Activated CD4-positive, alpha-beta T cell treated with anti-CD3 and anti-CD28 coated beads for 1 hour (primary cell): ENCODE measurements at places on chromosomes 6 and 20.
A peak's percentile ranks its signal among the peaks of the same experiment; 100 is the strongest.

GRCh38 chr20:43824309-43825050 is 90.2 kb upstream of the TOX2 start:
- no peak for DNase-seq

GRCh38 chr6:162532283-162533008 is 195.1 kb downstream of the PRKN start:
- no peak for DNase-seq

- DNase-seq = no peak
Measured at GRCh38 chr6:136593748-136594490, 43.7 kb upstream of the MAP7 start.

- DNase-seq = no peak
Measured at GRCh38 chr6:20723236-20723635, 189.0 kb downstream of the CDKAL1 start.

DNA sequence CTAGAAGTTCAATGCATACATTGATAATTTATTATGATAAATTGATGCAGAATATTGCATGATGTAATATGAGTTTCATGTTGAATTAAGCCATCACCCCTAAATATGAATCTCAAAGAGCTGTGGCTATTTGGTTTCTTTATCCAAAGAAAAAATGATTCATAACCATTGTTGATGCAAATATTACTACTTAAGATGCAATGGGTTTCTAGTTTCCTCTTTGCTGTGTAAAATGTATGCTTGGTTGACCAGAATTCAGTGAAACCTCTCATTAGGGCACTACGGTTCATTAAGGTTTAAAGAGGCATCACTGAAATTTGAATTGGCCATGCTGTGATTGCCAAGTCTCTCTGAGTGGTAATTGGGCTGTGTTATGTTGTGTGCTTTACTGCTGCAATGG is 492.5 kb upstream of the FLRT3 start:
- no peak for DNase-seq

DNA sequence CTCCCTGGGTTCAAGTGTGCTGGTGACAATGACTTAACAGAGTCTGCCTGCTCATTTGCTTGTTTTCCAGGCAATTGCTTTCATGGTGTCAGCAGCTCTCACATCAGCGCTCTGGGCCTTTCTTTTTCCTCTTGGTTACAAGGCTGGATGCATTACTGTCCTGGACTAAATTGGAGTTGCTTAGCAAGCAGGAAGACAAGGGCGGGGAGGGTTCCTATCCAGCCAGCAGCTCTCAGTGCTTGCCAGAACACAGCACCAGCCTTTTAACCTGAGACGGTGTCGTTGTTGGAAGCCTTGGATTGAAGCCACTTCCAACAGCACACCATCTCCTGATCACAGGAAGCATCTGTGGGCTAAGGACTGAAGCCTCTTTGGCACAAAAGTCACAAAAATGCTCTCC is 606.9 kb downstream of the CDH26 start:
- no peak for DNase-seq

- DNase-seq = no peak
Measured at GRCh38 chr6:77502981-77503380, 39.7 kb upstream of the HTR1B start.

DNA sequence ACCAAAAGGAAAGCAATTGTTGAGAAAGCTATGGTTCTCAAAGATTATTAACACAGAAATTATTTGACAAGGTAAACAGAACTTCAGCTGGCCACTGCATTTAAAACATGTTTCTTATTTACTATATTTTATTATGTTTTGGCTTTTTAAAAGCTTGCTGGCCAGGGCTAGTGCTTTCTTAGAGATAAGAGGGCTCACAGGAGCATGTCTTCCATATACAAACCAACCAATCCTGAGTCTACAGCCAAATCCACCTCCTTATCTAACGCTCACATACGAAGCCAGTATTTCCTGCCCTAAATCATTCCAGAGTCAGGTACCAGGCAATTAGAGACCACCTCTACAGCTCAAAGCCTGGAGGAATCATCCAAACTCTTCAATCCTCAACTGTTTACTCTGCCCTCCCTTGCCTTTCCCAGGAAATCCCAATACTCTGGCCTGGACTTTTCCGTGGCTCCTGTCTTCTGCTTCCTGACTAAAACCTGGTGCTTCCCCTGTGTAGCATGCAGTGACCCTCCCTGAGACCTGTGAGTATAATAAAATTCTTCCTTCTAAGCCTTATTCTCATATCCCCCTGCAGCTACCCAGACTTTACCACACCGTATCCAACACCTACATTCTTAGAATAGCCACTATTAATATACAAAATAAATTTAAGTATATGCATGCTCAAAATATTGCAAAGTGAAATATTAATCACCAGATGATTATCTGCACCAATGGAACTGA is 33.2 kb downstream of the RANBP9 start:
- DNase-seq = no peak

DNA sequence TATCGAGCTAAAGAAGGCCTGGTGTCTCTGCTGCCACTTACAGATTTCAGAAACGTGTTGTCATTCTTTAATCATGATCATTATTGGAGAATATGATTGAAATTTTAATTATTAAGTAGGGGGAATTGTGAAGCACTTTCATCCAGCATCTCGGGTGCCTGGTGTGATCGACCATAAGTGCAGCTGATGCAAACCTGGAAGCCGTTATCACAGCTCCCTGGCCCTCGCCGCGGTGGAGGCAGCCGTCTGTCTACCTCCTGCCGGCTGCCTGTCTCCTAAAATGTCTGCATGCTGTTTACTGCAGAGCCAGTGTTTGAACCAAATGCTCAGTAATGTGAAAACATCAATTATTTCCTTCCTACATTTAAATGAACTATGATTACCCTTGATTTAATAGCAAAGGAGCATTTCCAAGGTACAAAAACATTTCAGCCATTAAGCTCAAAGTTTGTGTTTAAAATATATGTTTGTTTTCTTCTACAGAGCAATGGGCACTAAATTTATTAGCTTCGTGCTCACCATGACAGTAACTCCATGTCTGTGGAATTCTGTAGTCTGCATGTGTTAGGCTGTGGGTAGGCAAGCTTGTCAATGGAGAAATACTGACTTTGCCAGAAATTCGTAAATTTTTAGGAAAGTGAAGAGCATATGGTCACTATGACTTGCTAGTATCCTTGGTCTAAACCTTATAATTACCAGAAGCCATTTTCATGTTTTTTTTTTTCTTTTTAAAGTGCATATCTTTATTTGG is 184.5 kb upstream of the AGPAT4 start:
- DNase-seq = no peak

- no peak for DNase-seq
Measured at GRCh38 chr6:128525406-128525805, 5.0 kb upstream of the PTPRK start.

DNA sequence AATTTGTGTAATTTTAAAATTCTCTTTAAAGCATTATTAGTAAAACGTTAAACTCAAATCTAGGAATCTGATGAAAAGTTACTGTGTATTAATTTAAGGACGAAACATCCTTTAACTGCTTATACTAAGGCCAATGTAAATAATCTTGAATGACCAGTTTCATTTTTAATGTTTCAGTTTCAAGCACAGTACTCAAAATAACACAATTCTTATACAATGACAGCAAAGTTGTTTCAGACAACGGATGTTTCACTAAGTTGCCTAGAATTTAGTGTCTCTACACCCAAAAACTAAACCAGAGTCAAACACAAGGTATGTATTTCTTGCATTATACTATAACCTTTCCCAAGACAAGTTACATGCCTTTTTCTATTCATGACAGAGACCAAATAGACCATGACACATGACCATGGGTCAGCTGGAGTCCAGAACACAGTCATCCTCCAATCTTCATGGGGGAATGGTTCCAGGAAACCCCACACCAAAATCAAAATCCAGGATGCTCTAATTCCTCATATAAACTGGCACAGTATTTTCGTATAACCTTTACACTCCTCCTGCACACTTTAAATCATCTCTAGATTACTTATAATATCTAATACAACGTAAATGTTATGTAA is 7.7 kb downstream of the PHIP start:
- no peak for DNase-seq

- DNase-seq = no peak
Measured at GRCh38 chr6:91667596-91667995, 1080.7 kb upstream of the MAP3K7 start.

- no peak for DNase-seq
Measured at GRCh38 chr6:68054756-68055155, 580.3 kb upstream of the ADGRB3 start.

DNA sequence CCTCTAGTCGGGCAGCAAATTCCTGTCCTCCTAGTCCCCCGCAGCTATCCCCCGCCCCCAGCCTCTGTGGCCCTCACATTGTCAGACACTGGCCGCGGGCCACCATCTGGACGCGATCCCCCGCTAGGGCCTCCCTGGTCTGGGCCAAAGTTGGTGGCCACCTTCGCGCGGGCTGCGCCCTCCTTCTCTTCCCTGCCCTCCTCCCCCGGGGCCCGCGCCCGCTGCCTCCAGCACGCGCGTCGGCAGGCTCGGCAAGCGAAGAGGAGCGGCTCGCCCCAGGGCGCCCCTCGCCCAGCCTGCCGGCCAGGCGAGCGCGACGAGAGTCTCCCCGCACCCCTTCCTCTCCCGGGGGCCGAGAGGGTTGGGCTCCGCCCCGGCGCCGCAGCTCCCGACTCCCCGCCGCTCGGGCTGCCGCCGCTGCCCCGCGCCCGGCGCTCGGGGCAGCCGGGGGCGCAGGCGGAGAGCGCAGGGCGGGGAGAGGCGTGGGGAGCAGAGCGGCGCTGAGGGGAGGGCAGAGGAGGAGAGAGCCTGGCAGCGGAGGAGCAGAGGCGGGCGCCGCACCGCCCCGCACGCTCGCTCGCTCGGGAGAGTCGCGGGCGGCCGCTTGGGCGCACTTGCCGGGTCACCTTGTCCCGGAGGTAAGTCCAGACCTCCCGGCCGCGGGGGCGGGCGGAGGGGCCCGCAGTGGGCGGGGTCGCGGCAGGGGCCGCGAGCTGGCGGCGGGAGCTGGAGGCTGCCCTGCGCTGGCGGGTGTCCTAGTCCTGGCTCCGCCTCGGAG is at the start of gene SYNDIG1:
Gene SYNDIG1 (plus strand): TSS at position 514 of the 778 bp plus-strand sequence. CDS start 73,469 bp downstream, outside the sequence.
- DNase-seq = no peak

GRCh38 chr6:15441215-15441868 is 195.5 kb downstream of the JARID2 start:
- no peak for DNase-seq

GRCh38 chr6:109055771-109056235 is 38.8 kb downstream of the SESN1 start:
- DNase-seq = no peak

- no peak for DNase-seq
Measured at GRCh38 chr20:50312682-50313521, 122.3 kb downstream of the CEBPB start.

GRCh38 chr6:227074-227782 is 65.1 kb upstream of the DUSP22 start:
- DNase-seq = no peak

DNA sequence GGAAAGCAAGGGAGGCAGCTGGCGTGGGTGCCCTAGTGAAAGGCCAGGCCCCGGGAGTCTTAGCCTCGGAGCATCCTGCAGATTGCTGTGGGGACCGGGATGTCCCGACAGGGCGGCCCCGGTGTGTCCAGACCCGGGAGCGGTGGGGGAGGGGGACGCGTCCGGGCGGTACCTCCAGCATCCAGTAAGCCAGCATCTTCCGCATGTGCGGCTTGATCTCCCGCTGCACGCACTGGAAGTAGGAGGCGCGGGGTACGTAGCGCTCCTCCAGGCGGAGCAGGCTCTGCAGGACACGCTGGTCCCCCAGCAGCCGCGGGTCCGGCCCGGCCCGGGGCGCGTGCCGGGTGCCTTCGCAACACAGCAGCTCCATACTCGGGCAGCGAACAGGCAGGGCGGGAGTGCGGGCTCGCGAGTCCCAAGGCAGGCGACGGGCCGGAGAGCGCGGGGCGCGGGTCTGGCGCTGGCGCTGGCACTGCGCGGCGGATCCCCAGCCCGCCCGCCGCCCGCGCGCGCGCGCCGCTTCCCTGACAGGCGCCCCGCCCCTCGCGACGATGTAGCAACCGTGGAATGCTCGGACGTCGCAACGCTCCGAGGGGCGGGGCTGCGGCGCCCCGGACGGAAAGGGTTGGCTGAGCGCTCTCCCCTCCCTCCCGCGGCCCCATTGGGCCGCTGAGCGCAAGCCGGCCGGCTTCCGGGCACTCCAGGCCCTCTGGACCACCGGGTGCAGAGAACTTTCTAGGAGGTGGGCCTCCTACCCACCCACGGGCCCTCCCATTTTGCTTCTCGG is at the start of gene CCND3:
Gene CCND3 (minus strand): TSS at position 529 of the 787 bp plus-strand sequence. CDS start 159 bp downstream, at position 370.
- DNase-seq = peak; percentile 71

- DNase-seq = no peak
Measured at GRCh38 chr6:64459411-64459944, 823.9 kb downstream of the PHF3 start.

- DNase-seq = no peak
Measured at GRCh38 chr6:168121303-168121665, 42.3 kb upstream of the FRMD1 start.

DNA sequence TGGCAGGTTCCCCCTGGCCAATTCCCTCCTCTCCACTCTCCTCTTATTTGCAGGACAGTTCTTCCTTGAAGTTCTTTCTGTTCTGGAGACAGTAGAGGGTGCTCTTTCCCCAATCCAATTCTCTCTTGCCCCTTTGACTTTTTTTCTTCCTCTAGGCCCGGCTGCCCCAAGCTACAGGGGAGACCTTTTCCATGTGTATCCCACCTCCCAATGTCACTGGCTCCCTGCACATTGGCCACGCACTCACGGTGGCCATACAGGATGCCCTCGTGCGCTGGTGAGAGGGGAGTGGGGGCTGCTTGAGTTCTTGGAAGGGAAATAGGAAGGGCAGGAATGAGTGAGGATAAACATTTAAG is 1.5 kb downstream of the VARS2 start:
- no peak for DNase-seq

GRCh38 chr20:60764771-60765170 is 487.3 kb upstream of the CDH4 start:
- no peak for DNase-seq

- no peak for DNase-seq
Measured at GRCh38 chr6:163405412-163406309, 8.9 kb upstream of the QKI start.

DNA sequence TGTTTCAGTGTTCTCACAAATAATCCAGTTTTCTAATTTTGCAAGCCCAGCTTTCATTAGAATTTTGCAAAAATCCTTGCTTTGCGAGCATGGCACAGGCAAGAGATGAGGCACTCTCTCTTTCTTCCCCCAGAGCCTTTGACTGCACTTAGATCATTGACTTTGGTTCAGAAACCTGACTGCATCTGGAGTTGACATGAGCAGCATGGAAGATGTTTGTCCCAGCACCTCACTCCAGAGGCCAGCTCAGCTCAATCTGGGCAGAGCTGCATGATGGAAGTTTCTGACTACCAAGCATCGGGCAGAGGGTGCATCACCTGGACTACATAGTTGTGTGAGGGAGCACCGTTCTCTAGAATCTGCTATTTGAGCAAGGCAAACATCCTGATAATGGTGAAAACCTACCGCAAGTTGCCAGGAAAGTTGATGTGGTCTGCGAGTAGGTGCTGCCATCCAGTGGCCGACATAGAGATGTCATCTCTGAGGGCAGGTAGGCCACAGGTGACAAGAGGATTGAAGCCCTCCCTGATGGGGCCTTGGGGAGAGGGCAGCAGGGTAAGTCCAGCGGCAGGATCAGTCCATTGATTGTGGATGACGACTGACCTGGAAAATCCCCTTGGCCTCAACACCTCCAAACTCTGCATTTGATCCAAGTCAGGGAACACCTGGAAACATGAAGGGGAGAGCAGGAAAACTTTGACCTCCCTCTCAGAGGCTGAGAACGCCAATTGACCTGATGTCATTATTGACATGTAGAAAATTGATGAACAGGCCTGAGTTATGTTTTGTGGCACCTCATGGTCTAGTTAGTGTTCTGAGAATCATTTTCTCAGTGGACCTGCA is 3.8 kb upstream of the LPA start:
- no peak for DNase-seq

GRCh38 chr6:117521791-117522502 is 39.5 kb downstream of the DCBLD1 start:
- no peak for DNase-seq
